ENCODE measurements at places on chromosomes 12 and 14. TPM values are rescaled to one million over a fixed set of nuclear protein-coding genes. Genes with fewer than 3 reads are reported as not detected.

DNA sequence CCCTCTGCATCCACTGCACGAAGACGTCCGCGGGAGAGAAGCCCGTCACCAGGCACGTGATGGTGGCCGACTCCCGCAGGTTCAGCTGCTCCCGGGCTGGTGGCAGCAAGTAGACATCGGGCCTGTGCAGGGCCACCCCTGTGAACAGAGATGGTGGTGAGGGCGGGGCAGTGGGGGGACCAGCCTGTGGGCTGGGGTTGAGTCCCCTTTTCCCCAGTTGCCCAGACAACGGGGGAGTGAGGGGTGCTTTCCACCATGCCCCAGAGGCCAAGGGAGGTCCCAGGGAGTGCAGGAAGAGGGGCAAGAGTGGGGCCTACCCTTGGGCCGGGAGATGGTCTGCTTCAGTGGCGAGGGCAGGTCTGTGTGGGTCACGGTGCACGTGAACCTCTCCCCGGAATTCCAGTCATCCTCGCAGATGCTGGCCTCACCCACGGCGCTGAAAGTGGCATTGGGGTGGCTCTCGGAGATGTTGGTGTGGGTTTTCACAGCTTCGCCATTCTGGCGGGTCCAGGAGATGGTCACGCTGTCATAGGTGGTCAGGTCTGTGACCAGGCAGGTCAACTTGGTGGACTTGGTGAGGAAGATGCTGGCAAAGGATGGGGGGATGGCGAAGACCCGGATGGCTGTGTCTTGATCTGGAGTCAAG is 328.3 kb downstream of the TMEM121 start:
- no peak for DNase-seq

DNA sequence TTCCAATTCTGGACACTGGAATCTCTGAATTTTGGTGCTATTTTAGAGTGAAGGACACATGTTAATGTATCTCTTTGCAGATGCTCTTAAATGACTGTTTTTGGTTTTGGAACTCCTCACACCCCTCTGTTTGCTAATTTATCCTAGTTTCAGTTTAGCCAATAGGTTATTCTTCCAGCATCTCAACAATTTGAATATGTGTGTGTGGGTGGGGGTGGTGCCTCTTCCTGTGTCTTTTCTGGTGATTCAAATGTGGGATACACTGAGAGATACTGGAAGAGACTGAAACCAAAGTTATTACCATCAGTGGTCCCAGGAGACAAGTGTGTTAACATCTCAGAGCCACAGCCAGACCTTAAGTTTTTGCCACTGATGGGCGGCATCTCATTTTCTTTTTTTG is 1317.4 kb upstream of the TMEM132C start:
- no peak for DNase-seq

DNA sequence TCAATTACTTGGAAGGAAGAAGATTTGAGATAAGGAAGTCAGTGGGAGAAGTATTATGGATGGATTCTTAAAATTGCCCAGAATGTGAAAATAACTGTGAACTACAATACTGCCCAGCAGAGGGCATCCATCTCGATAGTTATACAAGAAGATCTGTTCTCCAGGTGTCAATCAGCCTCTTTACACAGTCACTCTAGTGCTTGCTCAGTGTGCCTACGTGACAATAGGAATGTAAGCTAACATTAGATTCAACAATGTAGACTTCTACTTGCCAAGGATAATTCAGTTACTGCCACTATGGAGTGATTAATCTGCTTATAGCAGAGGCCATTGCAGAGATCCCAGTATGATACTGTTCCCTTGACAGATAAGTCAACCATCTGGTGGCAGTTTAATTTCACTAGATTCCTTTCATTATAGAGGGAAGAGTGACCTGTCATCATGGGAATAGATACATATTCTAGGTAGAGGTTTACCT is 10.6 kb upstream of the MAP4K5 start:
- peak; percentile 24 for DNase-seq

GRCh38 chr12:65787056-65787865 is 37.0 kb upstream of the HMGA2 start:
- no peak for DNase-seq

GRCh38 chr12:131564845-131565244 is 146.0 kb upstream of the SFSWAP start:
- no peak for DNase-seq

DNA sequence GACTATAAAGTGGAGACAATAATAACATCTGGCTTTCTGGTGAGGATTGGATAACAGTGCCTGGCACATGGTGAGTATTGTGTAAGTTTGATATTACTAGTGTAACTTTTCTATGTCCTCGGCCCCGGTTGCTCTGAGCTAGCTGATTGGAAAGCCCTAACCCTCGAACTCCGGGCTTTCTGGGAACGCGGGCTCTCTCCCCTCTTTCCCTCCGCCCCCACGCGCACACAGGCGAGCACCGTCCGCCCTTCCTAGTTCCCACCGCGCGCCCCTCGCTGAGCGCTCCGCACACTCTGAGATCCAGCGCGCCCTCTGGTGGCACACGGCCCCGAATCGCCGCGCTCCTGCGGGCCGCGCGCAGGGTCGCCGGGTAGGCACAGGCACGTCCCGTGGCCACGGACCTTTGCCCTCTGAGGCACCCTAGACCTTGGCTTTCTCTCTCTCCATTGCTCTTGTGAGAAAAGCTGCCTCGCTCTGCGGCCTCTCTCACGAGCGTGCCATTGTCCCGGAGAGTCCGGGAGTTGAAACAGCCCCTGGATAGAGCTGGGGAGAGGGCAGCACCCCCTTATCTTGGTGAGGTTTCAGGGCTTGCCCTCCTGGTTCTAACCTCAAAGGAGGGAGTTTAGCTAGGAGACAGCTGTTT is 23.2 kb upstream of the ESRRB start:
- DNase-seq = peak; percentile 92

DNA sequence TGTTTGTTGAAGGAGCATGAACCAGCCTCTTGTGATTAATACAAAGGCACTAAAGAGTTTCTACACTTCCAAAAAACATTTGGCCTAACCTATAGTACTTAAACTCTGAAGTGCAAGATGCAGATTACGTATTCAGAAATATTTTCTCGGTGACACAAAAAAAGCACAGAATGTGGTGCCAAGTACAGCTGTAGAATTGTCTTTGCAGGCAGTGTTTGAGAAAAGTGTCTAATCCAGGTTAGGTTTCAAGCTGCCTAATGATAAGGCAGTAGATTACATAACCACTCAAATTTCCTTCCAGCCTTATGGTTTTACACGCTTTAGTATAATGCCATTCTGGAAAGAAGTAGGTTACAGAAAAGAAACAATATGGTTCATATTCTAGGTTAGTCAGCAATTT is 205.2 kb downstream of the KLHL28 start:
- no peak for DNase-seq

DNA sequence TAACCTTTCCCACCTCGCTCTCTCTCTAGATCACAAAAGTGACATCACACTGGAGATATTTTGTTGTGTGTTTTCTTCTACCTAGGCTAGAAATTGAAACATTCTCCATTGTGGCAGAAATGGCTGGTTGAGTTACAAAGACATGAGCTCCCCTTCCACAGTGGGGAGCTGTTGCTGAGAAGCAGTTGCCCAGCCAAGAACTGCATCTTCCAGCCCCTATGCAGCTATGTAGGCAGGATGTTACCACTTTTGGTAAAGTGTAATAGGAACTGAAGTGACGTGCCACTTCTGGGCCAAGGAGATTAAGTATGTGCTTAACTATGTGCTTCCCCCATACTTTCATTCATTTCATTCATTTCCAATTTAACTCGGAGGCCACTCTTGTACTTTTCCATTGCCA is 138.7 kb upstream of the E2F7 start:
- DNase-seq = no peak

- DNase-seq = no peak
Measured at GRCh38 chr12:121861636-121862254, 3.1 kb upstream of the HPD start.

GRCh38 chr14:82855912-82856391 is 1322.3 kb upstream of the SEL1L start:
- DNase-seq = no peak

GRCh38 chr14:41498959-41499358 is 107.7 kb upstream of the LRFN5 start:
- DNase-seq = no peak

GRCh38 chr12:53413485-53414204 is 10.0 kb upstream of the AMHR2 start:
- DNase-seq = no peak

ZNF384 gene
- 93.2 TPM for total RNA-seq

GRCh38 chr14:24088095-24088494 is 6.0 kb upstream of the PCK2 start:
- DNase-seq = no peak

FCF1 gene
- total RNA-seq = 58.0 TPM

DNA sequence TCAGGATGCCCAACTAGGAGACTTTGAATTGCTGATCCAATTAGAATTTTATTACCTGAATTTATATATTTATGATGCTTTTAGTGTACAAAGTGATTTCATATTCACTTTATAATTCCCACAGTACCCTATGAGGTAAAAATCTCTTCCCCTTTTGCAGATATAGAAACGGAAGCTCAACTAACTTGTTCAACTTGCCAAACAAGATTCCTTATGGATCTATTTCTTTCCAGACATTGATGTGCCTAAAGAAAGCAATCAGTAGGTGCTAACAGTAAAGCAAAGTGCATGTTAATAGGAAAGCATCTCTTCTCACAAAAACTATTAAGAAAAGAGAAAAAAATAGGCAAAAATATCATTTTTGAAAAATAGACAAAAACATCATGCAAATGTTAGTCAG is 65.9 kb upstream of the PPP1R12A start:
- DNase-seq = no peak

TOMM20L gene
- total RNA-seq = 0.52 TPM

ETFBKMT gene
- total RNA-seq = 2.2 TPM

DNA sequence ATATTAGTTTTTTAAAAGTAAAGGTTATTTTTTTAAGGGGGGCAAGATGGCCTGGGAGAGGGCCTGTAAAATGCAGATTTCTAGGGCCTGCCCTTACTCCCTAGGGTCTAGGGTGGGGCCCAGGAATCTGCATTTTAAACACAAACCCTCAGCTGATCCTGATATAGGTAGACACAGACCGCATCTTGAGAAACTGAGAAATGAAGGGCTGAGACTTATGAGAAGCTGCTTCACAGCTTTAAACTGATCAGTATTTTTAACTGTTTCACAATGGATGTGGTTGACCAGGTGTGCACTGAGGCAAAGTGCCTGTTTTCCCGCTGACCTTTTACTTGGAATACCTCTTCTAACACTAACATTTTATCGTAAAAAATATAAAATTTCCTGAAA is 84.0 kb downstream of the CCDC88C start:
- DNase-seq = no peak

DNA sequence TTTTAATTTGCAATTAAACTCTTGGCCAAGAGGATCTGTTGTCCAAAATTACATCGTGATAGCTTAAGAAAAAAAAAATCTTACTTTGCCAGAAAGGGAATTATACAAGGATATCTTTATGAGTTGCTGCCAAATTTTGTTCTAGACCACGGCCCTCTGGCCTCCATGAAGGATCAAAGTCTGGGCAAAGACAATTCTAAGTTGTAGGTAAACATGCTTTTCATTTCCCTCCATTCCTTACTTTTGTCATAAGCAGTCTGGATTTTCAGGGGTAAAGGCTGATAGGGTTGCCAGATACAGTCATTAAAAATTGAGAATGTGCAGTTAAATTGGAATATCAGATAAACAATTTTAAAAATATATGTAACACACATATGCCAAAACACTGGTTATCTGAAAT is 135.1 kb downstream of the MON2 start:
- no peak for DNase-seq

NRIP2 gene
- total RNA-seq = not detected

DNA sequence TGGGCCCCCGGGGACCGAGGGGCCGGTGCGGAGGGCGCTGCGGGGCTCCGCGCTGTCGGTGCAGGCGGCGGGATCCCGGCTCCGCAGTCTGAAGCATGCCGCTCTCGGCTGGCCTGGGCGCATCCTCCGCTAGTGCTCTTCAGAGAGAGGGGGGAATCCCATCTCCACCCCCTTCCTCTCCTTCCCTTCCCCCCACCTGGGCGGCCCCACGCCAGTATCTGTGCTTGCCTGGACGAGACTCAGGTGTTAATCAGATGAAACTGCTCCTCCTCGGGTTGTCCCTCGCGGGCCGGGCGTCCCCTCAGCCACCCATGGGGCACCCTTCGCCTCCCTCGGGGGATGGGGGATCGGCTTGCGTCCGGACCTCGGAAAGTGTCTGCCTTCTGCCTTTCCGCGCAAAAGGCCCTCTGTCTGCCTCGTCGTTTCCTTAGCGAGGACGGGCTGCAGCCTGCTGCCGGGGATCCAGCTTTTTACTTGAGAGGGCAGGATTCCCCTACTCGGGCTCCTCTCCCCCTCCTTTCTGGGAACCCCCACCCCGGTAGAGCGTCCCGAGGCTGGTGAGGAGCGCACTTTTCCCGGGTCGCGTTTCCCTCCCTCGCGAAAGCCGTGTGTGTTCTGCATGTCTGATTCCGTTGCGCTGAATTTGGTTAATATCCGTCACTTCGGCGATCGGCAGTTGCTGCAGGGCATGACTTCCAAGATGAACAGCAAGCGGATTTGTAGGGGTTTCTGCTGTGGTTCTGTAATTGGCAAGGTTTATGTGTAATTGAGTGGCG is 1.1 kb downstream of the GPHN start:
- DNase-seq = peak; percentile 34

GRCh38 chr12:57213058-57213715 is 3.4 kb upstream of the NXPH4 start:
- DNase-seq = peak; percentile 87

LRRC10 gene
- total RNA-seq = not detected

CLEC4D gene
- total RNA-seq = not detected

DNA sequence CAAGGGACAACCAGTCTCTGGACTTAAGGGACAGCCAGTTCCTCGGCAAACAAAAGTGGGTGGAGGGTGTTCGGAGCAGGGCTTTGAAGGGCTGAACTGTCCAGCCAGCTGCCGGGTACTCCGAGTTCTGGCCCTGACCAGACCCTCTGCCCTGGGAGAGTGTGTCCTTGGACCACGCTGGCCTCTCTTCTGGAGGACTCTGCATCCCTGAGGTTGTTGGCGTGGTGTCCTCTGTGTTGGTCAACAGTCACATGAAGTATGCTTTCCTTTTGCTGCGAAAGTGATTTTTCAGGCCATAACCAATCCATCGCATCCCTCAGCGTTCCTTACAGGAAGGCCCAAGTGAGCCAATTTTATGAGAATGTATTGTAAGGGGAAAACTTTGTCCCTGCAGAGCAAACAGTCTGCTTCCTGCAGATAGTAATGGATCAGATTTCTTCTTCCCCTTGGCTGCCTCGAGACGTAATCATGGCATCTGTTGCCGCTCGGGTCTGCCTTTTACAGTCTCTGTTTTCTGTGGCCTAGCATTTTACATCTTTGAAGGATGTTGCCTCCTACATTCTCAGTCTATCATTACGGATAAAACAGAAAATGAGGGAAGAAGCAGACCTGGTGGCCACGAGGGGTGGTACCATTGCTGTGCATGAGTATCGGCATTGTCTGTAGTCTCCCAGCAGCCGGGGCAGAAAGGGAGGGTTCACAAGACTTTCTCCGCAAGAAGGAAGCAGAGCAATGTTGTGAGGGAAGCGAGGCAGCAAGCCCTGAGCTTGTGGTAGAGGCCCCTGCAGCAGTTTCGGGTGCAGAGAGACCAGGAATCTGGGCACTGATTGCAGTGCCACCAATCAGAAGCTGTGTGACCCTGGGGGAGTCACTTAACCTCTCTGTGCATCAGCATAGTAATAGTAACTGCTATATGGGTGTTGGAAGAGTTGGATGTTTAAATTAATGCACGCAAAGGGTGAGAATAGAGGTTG is 47.4 kb downstream of the SMIM41 start:
- no peak for DNase-seq

Measured in neural crest cell (in vitro differentiated cells).